ENCODE measurements at places on chromosomes 6 and 20. TPM values are rescaled to one million over a fixed set of nuclear protein-coding genes. Genes with fewer than 3 reads are reported as not detected.

The DPPA5 gene
- total RNA-seq: not detected

The POM121L2 gene
- not detected for total RNA-seq

The SPEF1 gene
- total RNA-seq: not detected

The VSTM2L gene
- not detected for total RNA-seq

The SPTLC3 gene
- 0.44 TPM for total RNA-seq

The SRF gene
- total RNA-seq: 27.9 TPM

The HNF4A gene
- total RNA-seq: not detected

The IMPG1 gene
- total RNA-seq: not detected

The CLPSL1 gene
- not detected for total RNA-seq

The UNC5CL gene
- total RNA-seq: 4.2 TPM

The RTF2 gene
- total RNA-seq: 62.6 TPM

The MCCD1 gene
- total RNA-seq: not detected

All from T-helper 17 cell (primary cell).